ENCODE measurements at places on chromosomes 5 and 9.

DNA sequence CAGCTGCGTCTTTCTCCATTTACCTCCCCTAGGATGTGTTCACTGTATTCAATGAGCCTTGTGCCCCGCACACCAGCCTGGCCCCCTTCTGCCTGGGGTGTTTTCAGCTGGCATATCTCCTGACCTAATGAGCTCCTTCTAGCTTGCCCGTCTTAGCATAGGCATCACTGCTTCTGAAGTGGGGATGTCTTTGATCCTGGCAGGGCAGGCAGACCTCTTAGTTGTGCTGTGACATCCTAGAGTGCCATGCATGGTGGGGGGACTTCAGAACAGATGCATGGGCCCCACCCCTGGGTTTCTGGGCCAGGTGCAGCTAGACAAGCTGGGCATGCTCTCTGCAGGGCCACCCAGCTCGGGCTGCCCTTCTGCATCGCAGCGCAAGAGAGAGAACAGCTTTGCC, 172.7 kb downstream of the GADD45G start:
- DNase-seq: no peak

DNA sequence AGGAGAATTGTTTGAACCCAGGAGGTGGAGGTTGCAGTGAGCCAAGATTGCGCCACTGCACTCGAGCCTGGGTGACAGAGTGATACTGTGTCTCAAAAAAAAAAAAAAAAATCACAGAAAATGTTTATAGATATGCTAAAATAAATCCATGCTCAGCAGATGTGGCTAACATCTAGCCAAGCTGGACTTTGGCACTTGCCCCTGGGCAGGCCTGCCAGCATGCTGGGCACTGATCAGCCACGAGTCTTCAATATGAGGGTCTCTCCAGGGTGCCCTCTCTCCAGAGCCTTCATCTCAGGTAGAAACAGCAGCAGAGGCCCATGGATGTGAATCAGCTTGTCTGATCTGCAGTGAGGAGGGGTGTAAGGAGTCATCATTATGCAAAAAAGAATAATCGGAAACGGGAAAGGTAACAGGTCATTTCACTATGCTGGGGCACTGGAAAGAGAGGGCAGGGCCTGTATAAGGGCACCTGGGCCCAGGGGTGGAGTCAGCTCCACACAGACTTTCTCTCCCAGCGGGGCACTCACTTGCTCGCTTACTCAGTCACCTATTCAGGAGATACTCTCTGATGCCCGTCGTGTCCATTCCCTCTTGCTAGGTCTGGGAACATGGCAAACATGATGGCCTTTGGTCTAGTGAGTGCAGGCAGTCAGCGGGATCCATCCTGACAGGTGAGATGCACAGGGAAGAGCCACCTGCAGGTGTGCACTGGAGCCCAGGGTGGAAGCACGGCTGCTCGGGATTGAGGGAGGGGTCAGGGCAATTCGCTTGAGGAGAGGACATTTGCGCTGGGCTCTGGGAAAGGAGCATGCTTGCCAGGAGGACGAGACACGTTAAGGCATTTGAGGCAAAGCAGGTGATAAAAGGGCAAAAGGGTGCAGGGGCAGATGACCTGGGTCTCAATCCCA, 17.1 kb downstream of the RNF44 start:
- DNase-seq: no peak

DNA sequence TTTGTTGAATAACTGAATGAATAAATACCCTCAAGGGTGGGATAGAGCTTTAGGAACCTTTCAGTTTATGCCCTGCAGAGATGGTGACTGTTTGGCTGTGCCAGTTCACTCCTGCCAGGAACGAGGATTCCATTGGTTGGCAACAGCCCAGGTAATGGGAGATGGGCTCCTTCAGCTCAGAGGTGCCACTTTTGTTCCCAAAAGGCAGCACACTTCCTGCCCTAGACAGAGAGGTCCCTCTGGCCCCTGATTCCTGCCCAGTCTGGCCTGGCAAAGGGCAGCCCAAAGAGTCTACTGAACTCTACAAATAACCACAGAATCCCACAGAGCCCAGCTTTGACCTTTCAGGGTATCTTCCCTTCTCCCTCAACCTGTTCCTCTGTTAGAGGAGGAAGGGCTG, 1.6 kb downstream of the C9orf152 start:
- DNase-seq: no peak

DNA sequence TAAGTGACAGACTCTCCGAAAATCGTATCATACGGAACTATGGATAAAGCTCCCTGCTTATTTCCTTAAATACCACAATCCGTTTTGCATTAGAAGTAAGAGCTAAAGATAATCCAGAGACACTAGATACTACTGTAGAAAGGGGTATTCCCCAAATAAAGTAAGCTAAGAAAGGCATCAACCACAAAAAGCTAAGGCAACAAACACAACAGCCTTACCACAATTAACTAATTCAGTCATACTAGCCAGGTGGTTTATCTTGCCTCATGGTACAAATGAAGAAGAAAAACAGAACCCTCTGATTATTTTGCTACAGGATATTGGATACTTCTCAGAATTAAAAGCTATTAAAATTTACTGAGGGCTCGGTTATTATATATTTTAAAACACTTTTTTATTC, 14.1 kb downstream of the ERP44 start:
- no peak for DNase-seq

DNA sequence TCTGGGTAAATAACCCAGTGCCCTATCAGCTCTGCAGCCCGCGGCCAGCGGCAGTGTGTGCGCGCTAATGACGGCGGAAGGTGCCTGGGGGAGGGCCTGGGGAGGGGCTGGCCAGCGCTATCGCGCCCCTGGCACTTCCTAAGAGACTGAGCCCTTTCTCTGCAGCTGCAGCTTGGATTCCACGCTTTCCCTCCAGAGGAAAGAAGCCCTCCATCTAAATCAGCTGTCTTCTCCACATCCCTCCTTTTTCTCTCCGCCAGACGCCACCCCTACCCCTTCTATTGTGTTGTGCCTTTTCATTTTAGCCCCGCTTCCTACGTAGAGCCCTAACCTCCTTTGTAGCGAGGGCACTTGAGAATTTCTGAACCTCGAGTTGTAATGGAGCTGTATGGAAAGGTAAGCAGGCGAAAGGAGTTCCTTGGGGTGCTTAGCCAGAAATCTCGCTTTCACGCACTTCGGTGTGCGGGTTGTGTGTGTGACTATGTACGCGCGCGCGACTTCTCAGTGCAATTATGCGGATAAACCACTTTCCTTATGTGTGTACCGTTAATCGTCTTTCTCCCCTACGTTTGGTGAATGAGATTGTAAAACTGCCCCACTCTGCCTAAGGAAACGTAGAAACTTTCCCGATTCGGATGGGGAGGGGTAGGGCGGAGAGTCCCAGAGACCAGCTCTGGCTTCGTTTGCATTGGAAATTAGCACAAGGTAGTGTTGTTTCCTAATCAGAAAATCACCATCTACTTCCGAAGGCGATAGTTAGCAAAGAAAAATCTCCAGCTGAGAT, 664 bp upstream of the RAB3C start:
- DNase-seq: no peak

DNA sequence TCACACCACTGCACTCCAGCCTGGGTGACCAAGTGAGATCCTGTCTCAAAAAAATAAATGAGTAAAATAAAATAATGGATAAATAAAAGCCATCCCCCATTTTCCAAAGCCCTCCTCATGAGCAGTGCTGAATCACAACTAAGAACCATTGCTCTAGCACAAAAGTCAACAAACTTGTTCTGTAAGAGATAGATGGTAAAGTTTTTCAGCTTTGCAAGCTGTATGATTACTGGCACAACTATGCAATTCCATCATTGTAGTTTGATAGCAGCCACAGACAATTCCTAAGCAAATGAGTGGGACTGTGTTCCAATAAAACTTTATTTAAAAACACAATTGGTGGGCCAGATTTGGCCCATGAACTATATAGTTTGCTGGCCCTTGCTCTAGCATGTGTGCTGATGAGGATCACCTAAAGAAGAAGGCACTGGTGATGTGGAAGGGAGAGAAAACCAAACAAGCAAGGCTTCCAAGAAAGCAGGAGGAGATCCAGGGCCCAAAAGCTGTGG, 64.6 kb downstream of the NEURL1B start:
- DNase-seq: no peak

DNA sequence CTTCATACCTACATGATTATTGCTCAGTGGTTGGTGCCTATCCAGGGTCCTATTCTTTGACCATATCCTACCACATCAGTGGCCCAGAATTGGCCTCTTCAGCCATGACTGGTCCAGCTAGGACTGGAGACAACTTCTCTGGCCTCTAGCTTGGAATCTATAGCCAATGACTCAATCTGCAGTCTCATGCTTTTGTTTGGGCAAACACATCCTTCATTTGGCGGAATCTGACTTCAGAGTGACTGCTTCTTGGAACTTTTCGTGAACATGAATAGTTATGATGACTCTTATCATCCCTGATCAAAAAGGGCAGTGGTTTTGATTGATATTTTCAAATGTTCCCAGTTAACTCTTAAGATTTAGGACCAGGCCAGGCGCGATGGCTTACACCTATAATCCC, 134.1 kb downstream of the PAPPA start:
- DNase-seq: no peak

GRCh38 chr9:116647515-116647809, 39.6 kb upstream of the TRIM32 start:
- no peak for DNase-seq

- DNase-seq: no peak
Measured at GRCh38 chr5:54620141-54620933, 102.8 kb downstream of the SNX18 start.

DNA sequence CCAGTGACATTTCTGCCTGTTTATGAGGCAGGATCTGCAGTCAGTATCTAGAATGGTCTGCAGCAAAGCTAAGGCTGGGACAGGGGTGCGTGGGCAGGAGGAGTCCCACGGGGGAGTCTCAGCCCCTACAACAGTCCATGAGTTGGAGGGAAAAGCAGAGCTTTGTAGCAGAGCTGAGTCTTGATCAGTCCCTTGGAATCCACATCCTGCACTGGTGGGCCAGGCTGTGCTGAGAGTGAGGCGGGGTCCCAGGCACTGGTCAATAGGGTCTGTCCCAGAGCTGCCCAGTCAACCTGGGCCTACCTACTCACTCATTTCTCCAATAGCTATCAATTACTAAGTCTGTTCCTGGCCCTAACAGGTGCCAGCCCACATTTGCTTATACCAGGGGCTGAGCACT, 5.9 kb downstream of the ACSL6 start:
- no peak for DNase-seq

GRCh38 chr5:76582230-76583162, 40.7 kb downstream of the F2RL2 start:
- no peak for DNase-seq

GRCh38 chr5:30874241-30875034, 319.0 kb upstream of the CDH6 start:
- DNase-seq: no peak

GRCh38 chr9:75390951-75391350, 302.6 kb downstream of the OSTF1 start:
- no peak for DNase-seq

- no peak for DNase-seq
Measured at GRCh38 chr9:37574241-37574721, 1.9 kb downstream of the FBXO10 start.

DNA sequence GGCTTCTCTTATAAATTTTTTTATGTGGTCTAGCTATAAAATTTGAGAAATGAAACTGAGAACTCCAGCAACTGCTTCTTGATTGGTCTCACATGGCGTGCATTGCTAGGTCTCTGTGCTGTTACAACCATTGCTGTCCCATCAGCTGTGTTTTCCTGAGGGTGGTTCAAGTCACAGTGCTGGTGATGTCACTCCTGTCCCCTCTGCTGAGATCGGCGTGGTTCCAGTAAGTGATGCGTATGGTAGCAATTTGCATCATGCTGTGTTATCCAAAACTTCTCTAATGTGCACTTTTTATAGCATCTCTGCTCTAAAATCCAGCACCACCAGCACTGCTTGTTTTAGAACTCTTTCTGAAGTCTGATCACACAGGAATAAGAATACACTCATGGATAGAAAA, 112.6 kb upstream of the ZNF608 start:
- no peak for DNase-seq

GRCh38 chr9:96604004-96604319, 15.7 kb downstream of the CDC14B start:
- no peak for DNase-seq

DNA sequence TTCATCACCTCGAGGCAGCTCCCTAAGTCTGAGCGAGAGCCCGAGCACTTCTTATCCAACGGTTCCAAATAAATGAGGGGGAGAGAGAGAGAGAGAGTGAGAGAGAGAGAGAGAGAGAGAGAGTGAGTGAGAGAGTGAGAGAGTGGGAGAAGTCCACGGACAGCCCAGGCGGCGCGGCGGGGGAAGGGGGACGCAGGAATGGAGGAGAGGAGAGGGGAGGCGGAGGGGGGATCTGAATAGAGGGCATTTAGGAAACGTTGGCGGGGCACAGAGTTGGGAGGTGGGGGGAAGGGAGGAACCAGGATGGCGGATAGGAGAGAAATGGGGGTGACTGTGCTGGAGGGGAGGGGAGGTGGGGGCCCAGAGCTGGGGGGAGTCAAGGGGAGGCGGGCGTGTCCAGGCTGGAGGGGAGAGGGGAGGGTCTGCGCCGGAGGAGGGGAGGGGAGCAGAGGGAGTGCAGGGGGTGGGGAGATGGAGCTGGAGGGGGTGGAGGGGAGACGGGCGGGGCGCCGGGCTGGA, 398 bp upstream of the BASP1 start:
- DNase-seq: no peak

DNA sequence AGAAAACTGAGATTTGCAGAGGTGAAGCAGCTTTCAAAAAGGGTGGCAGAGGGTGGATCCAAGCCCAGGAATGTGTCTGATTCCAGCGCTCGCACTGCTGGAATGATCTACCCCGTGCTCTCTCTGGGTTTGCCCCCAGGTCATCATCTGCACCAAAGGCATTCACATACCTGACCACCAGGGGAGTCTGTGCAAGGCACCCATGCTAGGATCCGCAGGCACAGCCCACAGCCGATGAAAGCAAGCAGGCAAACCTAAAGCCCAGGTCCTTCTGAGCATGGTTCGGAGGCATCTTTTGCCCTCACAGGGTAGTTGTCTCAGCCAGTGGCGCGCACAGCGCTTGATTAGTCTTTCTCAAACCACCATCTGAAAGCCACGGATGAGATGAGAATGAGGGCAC, 56.6 kb downstream of the TEK start:
- no peak for DNase-seq

All from cortex of kidney (tissue), 1 donor.